ENCODE measurements at places on chromosomes 1 and 21.

DNA sequence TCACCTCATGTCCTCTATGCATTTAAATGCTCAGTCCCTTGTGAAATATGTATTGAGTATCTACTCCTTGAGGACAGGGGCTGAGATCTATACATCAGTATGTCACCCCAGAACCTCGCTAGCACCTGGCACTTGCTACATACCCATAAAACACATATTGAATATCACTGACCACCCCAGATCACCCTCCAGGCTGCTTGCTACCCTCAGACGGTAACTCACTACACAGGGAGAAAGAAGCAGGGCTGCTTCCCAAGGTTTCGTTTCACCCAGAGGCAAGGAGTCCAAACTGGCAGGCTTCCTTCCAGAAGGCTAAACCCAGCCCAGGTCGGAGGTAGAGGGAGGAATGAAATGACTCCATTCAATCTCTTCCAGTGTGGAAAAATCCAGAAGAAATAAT lies 8.5 kb downstream of the INKA2 start:
- DNase-seq, result no peak

DNA sequence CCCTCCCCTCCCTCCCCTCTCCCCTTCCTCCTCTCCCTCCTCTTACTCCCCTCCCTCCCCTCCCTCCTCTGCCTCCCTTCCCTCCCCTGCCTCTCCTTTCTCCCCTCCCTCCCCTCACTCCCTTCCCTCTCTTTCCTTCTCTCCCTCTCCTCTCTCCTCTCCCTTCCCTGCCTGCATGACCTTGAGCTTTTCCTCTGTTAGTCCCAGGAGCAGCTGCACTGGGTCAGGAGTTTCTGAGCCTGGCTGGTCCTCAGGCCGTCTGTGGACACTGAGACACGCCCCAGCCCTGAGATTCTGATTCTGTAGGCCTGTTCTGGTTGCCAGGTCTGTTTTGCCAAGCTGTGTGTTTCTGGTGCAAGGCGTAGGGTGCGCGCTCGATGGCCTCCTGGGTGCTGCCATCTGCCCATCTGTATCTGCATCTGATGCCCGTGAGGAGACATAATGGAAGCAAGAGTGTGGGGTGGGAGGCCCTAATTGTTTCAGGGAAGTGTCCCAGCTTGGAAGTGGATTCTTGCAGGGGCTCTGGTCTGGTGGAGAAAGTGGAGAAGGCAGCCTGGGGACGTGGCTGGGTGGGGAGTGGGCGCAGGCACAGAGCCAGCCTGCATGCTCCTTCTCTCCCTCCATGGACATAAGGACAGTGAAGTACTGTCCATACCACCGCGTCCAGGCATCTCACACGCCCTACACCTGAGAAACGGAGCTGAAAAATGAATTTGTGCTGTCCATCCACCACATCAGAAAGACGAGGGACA lies 97.2 kb downstream of the WDR4 start:
- no peak for DNase-seq

DNA sequence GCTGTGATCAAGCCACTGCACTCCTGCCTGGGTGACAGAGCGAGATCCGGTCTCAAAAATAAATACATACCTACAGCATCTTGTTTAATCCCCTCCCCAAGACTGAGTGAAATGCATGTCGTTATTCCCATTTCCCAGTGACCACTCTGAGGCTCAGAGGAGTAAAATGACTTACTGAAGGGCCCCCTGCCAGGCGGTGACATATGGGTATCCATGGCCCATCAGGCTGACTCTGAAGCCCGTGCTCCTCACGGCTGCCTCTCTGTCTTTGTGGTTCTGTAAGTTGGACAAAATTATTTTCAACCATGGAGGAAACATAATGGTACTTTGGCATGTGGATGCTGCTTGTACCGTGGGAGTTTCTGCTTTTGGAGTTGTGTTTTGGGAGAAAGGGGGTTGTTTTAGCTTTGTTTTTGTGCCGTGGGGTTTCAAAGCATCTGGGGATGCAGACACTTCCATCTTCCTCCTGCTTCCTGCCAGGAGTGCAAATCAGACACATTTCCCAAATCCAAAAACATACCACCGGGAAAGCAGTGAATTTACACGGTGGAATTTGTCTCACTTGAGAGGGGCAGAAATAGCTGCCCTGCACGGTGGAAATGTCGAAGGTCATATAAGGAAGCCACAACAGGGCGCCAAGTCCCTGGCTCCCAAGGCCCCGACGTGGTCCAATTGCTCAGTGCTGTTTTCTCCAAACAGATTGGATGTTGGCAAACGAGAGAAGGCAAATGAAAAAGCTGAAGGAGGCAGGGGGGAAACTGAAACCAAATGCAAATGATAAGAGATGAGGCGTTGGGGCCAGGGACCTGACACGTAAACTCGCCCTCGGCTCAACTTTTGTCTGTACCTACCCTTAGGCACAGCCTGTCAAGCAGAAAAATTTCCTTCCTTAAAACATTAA lies 17.1 kb upstream of the PINK1 start:
- no peak for DNase-seq

GRCh38 chr1:92623187-92623778 lies 136.6 kb upstream of the GFI1 start:
- no peak for DNase-seq

DNA sequence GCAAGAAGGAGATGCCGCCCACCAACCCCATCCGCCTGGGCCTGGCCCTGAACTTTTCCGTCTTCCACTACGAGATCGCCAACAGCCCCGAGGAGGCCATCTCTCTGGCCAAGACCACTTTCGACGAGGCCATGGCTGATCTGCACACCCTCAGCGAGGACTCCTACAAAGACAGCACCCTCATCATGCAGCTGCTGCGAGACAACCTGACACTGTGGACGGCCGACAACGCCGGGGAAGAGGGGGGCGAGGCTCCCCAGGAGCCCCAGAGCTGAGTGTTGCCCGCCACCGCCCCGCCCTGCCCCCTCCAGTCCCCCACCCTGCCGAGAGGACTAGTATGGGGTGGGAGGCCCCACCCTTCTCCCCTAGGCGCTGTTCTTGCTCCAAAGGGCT lies 732 bp downstream of the SFN start:
- DNase-seq, result no peak

DNA sequence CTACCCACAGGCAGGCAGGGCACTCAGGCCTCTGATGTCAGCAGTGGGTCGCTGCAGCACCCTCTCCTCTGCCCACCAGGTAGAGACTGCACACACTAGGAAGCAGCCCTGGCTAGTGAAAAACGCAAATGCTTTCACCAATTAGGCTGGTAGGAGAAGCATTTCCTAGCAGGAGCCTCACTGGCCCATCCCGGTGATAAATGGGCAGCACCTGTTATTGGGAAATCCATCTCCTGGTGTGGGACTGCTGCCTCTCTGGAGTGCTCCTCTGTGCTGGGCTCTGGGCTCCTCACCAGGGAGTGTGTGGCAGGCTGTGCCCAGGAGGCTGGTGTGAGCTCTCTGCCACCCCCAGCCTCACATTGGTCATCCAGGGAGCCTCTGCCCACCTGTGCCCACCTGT lies 28.6 kb downstream of the LRP8 start:
- DNase-seq, result no peak

- no peak for DNase-seq
Measured at GRCh38 chr1:63148825-63149645, 173.3 kb upstream of the FOXD3 start.

- no peak for DNase-seq
Measured at GRCh38 chr1:160584784-160585183, 5.5 kb upstream of the CD84 start.

DNA sequence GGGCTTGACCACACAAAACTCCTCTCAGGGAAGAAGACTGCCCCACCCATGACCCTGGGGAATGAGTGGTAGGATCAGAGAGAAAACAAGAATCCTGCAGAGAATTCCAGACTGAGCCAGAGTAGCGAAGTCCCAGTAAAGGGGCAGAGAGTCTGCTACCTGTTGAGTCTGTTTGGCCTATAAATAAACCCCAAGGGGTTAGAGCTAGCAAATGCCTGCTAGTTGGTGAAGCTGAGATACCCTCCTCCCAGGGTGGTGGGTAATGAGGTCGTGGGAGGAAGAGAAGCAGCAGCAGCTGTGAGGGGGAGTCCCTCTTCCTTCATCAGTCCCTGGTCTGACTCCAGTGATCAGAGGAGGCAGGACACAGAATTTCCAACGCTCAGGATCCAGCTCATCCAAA lies 2.5 kb downstream of the TRAF3IP3 start:
- no peak for DNase-seq

- no peak for DNase-seq
Measured at GRCh38 chr1:193415256-193415655, 228.8 kb upstream of the B3GALT2 start.

DNA sequence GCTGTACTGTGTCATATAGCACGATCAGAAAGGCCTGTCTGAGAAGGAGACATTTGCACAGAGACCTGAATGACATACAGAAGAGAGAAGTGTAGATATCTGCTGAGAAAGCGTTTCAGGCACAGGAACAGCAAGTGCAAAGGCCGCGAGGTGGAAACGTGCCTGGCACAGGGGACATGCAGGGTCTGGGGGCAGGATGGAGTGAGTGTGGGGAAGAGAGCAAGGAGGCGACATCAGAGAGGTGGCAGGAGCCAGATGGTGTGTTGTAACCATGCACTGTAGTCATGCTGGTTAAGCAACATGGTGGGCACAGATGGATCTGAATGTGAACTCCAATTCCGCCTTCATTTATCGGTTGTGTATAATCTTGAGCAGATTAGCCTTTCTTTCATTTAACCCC lies 13.0 kb downstream of the KRTCAP2 start:
- DNase-seq, result no peak

DNA sequence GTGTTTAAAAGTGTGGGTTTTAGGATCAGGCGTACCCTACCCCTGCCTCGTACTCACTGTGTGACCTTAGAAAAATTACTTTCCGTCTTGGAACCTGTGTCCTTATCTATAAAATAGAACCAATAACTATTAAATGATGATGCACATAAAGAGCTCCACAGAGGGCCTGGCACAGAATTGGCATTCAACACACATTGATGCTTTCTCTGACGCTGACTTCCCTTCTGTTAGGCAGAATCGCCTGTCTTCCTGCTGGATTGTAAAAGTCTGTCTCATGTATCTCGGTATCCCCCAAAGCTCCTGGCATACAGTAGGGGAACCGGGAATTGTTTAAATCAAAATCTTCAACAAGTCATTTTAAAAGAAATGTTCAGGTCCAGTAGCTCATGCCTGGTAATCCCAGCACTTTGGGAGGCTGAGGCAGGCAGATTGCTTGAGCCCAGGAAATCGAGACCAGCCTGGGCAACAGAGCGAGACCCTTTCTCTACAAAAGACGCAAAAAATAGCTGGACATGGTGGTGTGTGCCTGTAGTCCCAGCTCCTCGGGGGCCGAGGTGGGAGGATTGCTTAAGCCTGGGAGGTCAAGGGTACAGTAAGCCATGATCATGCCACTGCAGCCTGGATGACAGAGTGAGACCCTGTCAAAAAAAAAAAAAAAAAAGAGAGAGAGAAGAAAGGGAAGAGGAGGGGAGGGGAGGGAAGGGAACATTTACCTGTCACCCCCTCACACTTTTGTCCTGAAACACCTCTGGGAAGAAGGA lies 41.3 kb upstream of the FHAD1 start:
- no peak for DNase-seq

- no peak for DNase-seq
Measured at GRCh38 chr21:32717851-32718316, 9.9 kb downstream of the SYNJ1 start.

Measured in central memory CD8-positive, alpha-beta T cell (primary cell).